ENCODE measurements at places on chromosomes 3 and 15.

DNA sequence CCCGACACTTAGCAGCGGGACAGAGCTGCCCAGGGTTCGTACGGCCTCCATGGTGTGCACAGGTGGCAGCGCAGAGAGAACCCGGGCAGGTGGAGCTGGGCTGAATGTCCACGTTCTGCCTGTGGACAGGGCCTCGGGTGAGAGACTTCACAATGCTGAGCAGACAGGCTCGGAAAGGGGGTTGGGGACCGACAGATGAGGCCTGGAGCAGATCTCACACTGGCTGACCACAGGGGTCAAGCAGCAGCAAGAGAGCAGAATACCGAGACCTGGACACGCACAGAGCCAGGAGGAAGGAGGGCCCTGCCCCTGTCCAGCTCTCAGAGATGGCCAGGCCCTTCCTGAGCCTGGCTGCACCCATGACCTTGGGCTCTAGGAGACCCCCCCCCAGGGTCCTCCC, 83.0 kb downstream of the VGLL4 start:
- DNase-seq: peak; percentile 73

DNA sequence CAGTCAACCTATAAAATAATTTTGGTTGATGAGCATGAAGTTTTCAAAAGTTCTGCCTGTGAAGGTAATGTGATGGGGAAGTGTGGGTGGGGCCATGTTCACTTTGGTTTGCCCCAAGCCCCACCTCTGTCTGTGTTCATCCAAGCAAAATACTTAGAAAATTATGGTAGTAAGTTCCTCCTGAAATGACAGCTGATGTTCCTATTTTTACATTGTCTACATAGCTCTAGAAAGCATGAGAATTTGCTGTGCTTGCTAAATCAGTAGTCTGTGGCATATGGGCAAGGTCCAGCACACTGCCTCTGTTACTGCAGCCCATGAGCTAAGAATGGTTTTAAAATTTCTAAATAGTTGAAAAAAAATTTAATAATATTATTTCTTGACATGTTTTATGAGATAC, 21.9 kb upstream of the CP start:
- DNase-seq: no peak

GRCh38 chr3:97882975-97883598, 61.3 kb downstream of the CRYBG3 start:
- DNase-seq: peak; percentile 55

DNA sequence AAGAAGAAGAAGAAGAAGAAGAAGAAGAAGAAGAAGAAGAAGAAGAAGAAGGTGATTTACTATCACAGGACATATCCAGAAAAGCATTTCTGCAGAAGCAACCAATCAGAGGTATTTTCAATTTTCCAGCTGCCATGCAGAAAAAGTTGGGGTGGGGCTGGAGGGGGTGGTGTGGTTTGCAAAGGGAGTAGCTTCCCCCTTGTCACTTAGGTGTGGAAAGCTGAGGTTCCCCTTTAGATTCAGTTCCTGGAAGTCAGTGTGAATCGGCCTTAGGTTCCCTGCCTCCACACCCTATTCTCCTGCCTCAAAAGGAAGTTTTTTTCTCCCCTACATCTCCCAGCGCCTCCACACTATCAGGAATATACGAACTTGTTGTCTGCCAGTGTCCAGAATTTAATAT, 276.7 kb upstream of the ARRDC4 start:
- DNase-seq: no peak

GRCh38 chr15:92124657-92125010, 269.0 kb upstream of the ST8SIA2 start:
- no peak for DNase-seq

- DNase-seq: no peak
These were observed 151.5 kb downstream of the B3GALNT1 start for GRCh38 chr3:160953686-160954085.

- DNase-seq: no peak
These were observed 44.8 kb downstream of the TBC1D2B start for GRCh38 chr15:78032671-78033070.

DNA sequence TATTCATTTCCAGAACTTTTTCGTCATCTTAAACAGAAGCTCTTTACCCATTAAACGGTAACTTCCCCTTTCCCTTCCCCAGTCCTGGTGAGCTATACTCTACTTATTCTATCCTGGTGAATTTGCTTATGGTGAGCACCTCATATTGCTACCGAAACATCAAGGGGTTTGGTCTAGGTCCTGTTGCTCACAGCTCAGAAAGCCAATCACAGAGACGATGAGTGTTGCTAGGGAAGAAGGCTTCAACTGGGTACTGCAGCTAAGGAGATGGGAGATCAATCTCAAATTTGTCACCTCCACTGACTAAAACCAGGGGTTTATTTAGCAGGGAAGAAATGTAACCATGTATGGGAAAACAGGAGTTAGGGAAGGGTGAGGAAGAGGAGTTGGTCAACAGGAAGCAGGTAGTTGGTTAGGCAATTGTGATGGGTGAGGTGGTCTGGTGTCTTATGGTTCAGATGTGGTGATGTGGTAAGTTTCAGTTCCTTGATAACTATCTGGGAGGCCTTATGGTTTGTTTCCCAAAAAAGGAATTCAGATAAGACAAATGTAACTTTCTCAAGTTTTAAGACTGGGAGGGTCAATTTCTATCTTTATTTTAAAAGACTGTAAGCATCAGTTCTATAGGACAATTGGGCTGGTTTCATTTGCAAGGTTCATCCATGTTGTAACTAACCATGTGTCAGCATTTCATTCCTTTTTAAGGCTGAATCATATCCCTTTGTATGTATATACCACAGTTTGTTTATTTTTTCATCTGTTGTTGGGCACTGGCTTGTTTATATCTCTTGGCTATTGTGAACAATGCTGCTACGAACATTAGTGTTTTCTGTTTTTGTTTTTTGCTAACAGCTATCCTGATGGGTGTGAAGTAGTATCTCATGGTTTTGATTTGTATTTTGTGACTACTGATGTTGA, 24.3 kb downstream of the ARHGAP11B start:
- DNase-seq: peak; percentile 45

GRCh38 chr15:39947401-39948197, 13.7 kb downstream of the EIF2AK4 start:
- no peak for DNase-seq

DNA sequence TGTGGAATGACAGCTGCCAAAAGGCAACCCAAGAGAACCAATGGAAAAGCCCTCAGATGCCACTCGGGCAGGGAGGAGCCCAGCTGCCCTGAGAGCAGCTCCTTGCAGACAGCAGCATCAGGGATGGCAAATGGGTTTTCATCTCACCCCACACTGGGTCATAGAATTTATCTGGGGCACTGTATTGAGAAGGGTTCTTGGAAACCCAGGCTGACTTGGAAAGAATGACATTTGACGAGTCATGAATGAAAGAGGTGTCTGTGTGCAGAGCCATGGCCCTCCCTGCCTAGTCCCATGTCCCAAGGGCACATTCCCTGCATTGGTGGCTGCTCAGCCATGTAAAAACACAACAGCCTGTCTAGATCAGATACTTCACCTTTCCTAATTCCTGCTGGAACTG, 157.9 kb upstream of the BHLHE40 start:
- DNase-seq: no peak

GRCh38 chr3:56320883-56321282, 147.4 kb downstream of the ERC2 start:
- no peak for DNase-seq

- DNase-seq: peak; percentile 42
These were observed 15.4 kb upstream of the CSPG4 start for GRCh38 chr15:75727851-75728715.

- DNase-seq: no peak
These were observed 239.9 kb upstream of the ADAMTS9 start for GRCh38 chr3:64927689-64928088.

- peak; percentile 66 for DNase-seq
These were observed 493.4 kb upstream of the TGFBR2 start for GRCh38 chr3:30112902-30113484.
